ENCODE measurements at places on chromosomes 3 and 15.

GRCh38 chr15:43483297-43484128 lies 9.4 kb downstream of the TP53BP1 start:
- DNase-seq, result peak; percentile 4

- no peak for DNase-seq
Observed at GRCh38 chr3:134066651-134067530, 37.2 kb upstream of the SLCO2A1 start.

GRCh38 chr15:70636540-70637165 lies 126.7 kb downstream of the UACA start:
- DNase-seq, result peak; percentile 51

DNA sequence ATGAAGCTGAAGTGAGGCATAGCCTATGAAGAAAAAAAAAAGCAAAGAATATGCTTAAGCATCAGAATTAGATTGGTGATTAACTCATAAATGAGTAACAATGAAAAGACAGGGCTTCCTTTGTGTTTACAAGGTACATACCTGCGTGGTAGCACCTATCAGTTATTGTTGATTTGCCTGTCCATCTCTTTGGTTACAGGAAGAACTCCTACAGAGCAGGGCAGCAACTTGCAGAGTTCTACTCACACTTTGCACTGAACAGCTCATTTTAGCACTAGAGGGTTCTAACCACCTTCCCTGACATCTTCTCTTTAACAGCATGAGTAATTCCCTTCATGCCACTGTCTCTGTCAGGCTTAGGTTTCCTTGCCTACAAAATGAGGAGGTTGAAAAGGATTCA lies 166.0 kb downstream of the DPH6 start:
- DNase-seq, result peak; percentile 15

- no peak for DNase-seq
Observed at GRCh38 chr15:25900431-25900830, 37.3 kb upstream of the ATP10A start.

DNA sequence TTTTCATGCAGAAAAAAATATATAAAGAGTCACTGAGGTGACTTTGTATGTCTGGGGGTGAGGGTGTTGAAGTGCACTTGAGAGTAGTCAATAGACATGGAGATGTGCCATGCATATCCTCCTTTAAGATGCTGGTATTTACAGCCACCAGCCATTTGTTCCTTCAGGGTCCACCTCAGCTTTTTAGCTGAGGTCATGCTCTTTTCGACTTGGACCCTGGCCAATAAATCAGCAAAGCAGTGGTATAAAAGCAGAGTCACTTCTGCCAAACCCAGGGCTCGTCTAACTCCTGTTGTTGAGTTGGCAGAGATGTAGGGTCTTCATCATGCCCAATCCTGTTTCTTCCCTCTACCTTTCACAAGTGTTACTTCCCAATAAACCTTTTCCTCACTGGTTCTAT lies 75.1 kb upstream of the OSTN start:
- DNase-seq, result no peak

DNA sequence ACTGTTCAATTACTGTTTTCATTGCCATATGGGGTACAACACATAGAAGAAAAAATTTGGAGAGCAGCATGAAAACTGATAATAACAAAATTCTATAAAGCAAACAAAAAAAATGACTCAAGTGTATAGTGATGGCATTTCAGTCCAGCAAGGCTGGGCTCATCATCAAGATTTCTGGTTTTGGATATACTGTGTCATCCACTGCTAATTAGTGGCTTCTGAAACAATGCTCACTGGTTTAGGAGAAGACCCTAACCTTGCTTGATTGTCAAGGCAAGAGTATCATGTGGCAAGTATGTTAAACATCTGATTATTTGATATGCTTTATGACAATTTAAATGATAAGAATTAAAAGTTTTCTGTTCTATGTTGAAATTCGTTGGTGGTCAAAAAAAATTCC lies 96.9 kb downstream of the RFX7 start:
- no peak for DNase-seq

DNA sequence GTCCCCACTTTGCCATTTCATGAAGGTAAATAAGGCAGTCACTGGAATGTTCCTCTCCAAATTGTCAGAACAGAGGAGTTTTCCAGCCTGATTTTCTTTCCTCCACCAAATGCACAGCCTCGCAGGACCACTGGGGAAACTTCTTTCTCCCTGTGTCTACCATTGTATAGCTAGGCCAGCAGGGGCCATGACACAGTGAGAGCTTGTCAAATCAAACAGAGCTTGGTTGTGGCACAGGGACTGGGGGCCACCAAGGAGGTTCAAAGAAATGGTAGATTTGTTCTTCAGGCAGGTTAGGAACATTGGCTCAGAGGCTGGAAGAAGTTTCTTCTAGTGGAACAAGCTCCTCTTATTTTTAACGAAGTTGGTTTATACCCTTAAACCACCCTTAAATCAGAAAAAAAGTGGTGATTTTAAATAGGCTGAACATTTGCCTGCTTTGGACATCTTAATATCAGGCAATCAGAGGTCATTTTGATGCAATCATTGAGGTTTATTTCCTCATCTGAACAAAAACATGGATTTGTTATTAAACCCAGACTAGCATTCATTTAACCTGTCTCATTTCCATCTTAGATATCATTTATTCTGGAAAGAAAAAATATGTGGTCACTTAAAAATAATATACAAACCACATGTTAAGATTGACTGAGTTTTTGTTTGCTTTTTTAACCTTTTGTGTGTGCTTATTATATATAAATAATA lies 105.6 kb downstream of the GTPBP8 start:
- DNase-seq, result no peak

GRCh38 chr3:129775870-129776269 lies 117.6 kb downstream of the TMCC1 start:
- no peak for DNase-seq

DNA sequence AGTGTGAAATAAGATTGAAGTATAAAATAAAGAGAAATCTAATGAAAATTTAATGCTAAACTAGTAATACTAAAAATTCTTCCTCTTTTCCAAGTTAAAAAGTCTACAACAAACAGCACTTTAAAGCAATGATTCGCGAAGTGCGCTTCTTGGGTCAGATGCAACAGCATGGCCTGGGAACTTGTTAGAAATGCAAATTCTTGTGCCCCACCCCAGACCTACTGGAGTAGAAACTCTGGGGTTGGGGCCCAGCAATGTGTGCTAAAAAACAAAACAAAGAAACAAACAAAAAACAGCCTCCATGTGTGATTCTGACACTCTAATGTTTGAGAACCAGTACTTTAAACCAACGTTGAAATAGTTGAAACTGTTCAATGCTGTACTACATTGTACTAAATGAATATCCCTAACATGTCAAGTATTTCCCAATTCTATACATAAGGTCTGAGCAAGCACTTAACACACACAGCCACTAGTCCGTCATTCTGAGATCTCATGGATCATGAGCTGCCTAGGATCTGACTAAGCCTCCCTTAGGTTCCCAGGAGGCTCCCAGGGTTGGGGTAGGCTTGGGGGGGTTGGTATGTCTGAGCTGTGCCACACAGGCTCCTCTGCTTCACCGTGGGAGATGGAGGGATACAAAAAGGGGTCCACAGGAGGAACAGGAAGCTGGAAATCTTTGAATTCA lies 6.1 kb downstream of the RASGRP1 start:
- no peak for DNase-seq

DNA sequence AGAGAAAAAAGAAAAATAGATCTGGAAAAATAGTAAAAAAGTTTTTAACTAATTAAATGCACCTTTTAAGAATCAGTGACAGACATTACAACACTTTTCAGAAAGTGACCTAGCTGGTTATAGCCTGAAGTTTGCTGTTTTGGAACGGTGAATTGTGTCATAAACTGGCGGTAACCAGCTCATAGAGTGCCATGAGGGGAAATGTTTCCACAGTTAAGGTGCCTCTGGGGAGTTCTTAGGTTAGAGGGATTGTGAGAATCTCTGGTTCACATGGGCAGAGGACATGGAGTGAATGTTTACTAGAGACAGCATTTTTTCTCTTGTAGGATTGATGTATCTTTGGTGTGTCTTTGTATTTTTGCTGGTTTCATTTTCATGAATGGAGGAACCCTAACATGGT lies 2.8 kb downstream of the TBC1D23 start:
- DNase-seq, result no peak

- DNase-seq, result no peak
Observed at GRCh38 chr15:32943711-32944110, 225.9 kb downstream of the GREM1 start.

DNA sequence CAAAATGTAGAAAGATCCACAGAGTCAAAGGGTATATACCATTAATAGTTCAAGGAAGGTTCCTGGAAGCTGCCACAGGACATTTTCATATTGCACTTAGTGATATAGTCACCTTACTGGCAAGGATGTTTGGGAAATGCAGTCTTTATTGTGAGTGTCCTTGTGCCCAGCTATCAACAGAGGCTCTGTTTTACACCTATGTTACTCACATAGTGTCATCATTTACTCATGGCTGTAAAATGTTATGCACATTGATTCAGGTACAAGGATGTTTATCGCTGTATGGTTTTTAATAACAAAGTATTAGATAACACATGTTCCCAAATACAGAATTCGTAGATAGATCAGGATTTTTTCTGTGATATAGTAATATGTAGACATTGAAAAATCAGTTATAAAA lies 50.9 kb downstream of the ZPLD1 start:
- no peak for DNase-seq

DNA sequence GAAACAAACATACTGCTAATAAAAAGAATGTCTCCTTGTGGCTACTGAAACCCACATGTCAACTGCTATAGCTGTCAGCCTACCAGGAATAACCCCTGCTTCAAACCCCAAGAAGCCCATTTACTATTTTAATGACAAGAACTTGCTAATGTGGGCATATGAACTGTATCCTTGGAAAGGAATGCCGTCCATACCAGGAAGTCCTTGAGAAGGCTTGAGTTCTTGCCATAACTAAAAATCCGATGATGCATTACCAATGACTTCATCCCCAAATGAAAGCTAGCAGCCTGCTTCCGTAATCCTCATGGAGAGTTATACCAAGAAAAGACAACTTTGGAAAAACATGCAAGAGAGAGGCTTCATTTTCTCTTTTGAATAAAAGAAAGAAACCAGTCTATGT lies 34.8 kb downstream of the MINDY4B start:
- DNase-seq, result peak; percentile 57

GRCh38 chr15:54605043-54605442 lies 591.7 kb downstream of the RSL24D1 start:
- DNase-seq, result peak; percentile 75

GRCh38 chr3:105688821-105689220 lies 180.0 kb downstream of the CBLB start:
- no peak for DNase-seq

- peak; percentile 87 for DNase-seq
Observed at GRCh38 chr3:131526801-131527347, 24.1 kb upstream of the MRPL3 start.

GRCh38 chr3:71634671-71635070 lies 51.1 kb upstream of the FOXP1 start:
- no peak for DNase-seq

GRCh38 chr15:98735895-98736617 lies 87.7 kb downstream of the IGF1R start:
- no peak for DNase-seq

GRCh38 chr3:187812496-187812895 lies 67.2 kb upstream of the BCL6 start:
- DNase-seq, result no peak

DNA sequence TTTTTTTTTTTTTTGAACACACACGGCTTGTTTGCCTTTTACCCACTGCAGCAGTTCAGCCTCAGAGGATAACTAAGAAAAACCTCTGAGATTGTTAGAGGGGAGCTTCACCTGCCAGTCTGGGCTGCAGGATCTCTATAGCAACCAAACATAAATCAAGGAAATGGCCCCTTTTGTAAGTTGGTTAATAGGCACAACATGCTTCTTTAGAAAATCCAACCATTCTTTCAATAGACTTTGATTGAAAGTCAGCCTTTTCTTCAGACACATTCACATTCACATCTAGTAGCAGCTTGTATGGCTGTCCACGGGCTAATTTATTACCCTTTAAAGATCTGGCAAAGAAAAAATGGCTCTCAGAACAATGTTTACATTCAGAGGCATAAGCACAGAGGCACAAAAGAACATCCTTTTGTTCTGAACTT lies 136.6 kb upstream of the RARB start:
- no peak for DNase-seq

- no peak for DNase-seq
Observed at GRCh38 chr3:194738254-194739093, 52.8 kb downstream of the FAM43A start.

DNA sequence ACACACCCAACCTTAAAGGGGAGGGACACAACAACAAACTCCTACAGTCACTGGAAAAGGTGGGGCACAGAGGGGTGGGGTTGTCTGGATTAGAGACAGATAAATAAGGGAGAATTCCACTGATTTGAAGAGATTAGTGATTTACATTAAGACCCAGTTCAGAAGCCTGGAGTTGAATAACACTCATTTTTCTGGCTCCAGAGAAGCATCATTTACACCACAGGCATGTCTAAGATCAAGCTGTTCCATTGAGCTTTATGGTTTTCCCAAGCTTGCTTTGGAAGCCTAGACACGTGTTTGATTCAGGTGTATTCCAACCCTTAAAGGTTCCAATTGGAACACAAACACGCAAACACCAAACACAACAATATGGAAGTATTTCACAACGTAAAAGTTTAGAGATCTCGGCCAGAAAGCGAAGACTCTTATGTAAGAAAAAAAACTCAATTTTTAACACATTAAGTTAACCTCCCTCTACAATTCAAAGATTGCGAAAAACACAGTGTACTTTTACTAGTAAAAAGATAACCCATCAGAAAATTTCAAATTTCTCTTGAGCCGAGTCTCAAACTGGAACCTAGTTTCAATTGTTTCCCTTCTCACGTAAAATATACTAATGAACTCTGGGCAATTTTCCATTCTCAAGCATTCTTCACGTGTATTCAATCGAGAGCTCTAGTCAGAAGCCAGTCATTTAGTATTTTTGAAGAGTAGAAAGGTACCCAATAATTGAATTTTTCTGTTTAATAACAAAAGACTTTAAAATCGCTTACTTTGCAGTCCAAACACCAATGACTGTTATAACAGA lies 2.1 kb downstream of the TRA2B start:
- DNase-seq, result peak; percentile 45

DNA sequence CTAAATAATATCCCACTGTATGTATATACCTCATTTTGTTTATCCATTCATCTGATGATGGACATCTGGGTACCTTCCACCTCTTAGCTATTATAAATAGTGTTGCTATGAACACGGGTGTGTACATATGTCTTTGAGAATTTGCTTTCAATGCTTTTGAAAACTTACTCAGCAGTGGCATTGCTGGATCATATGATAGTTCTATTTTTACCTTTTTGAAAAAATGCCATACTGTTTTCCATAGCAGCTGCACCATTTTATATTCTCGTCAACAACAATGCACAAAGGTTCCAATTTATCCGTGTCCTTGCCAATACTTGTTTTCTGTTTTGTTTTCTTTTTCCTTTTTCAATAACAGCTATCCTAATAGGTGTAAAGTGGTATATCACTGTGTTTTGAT lies 77.1 kb downstream of the PEAK1 start:
- DNase-seq, result no peak

DNA sequence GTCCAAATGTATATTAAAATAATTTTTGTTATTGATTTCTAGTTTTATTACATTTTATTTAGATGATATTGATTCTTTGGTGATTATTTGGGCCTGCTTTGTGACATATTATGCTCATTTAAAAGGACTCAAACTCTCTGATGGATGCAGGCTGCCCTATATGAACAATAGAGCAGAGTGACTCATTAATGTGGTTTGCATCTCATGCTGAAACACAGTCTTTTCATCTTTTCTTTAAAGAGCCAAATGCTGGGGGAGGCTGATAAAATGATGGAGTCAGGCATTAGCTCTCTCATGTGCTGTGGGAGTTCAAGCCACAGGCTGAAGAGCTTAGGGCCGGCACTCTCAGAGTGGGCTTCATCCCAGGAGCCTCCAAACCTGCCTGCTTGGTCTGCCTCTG lies 7.2 kb downstream of the PLA1A start:
- DNase-seq, result no peak

- no peak for DNase-seq
Observed at GRCh38 chr3:54966979-54967378, 39.1 kb upstream of the LRTM1 start.
